ENCODE measurements at places on chromosomes 11 and 22. TPM values are rescaled to one million over a fixed set of nuclear protein-coding genes. Genes with fewer than 3 reads are reported as not detected.
A peak's percentile ranks its signal among the peaks of the same experiment; 100 is the strongest.

TEAD1 gene
- 77.9 TPM for total RNA-seq

RIMBP3B gene
- not detected for total RNA-seq

CRYBB2 gene
- total RNA-seq, result not detected

DNA sequence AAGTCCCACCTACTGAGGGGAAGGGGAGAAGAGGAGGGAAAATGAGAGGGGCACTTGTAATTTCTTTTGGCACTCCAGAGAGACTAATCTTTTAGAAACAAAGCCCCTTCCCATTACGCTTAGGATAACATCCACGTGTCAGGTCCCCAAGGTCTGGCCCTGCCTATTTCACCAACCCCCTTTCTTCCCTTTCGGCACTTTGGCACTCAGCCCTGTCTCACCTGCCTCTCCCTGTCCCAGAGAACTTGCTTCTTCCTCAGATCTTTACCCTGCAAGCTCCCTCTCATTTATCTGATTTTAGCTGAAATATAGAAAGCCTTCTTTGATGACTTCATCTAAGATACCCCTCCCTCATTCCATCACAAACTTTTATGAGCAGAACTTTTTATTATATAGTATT lies 55.5 kb downstream of the RASSF10 start:
- no peaks in the 10 kb centered on the region for H3K36me3 ChIP-seq
- no peaks in the 10 kb centered on the region for H3K27me3 ChIP-seq
- H3K27ac ChIP-seq, result no peak overlapping the region
- no peak overlapping the region for H3K4me3 ChIP-seq
- DNase-seq, result no peak

DNA sequence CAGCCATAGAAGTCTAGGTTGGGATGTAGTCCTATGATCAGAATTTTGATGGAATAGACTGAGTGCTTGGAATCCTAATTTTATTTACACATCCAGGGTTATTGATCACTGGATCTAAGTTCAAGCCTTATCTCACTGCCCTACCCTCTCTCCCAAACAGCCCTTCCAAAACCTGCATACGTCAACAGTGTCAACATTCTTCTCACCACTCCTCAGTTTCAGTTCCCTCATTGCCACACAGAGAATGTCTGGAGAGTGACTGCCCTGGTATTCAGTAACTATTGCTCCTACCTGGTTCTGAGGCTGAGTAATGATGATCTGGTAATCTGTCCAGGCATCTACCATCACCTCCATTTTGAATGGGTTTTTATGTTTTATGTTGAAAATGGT lies 60.0 kb downstream of the GLYATL1 start:
- H3K4me1 ChIP-seq, result peaks cover 7% of the 10 kb centered on the region
- no peaks in the 10 kb centered on the region for H3K36me3 ChIP-seq
- H3K27me3 ChIP-seq, result no peaks in the 10 kb centered on the region
- no peak overlapping the region for H3K27ac ChIP-seq

DNA sequence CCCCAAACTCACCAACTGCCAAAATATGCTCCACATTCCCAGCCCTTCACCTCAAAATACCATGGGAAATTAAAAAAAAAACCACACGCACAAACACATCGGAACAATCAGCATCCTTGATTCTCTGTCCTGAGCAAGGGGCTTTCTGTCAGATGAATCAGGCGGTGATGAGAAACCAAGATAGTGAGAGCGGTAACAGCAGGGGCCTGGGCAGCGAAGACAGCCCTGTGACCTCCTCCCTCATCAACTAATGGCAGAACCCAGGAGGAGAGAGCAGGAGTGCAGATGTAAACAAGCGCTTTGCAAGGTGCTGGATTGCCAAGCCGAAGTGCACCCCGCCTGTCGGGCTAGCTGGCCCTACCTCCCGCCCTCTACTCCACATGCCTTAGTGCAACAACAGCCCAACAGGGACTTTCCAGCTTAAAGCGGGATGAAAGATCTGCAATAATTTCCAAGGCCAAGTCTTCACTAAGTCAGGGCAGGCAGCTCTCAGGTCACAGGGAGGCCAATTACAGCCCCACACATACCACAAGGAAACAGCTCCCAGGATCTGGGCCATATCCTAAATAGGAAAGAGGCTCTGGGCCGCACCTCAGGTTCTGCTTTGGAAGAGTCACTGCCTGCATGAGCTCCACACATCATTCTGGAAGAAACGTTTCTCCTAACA lies 72.2 kb upstream of the BID start:
- H3K27me3 ChIP-seq, result no peaks in the 10 kb centered on the region
- peak; percentile 78 for DNase-seq
- peaks cover under 1% of the 10 kb centered on the region for H3K36me3 ChIP-seq
- H3K4me1 ChIP-seq, result peaks cover 36% of the 10 kb centered on the region
- H3K4me3 ChIP-seq, result no peak overlapping the region

- DNase-seq, result peak; percentile 46
- no peak overlapping the region for H3K4me3 ChIP-seq
- H3K27ac ChIP-seq, result no peak overlapping the region
Observed at GRCh38 chr11:40241524-40242051, 1217.9 kb downstream of the LRRC4C start.

GRCh38 chr11:20060181-20060580 lies 100.1 kb downstream of the DBX1 start:
- peaks cover 10% of the 10 kb centered on the region for H3K36me3 ChIP-seq
- no peaks in the 10 kb centered on the region for H3K4me1 ChIP-seq
- H3K27ac ChIP-seq, result no peak overlapping the region
- no peak for DNase-seq
- no peak overlapping the region for H3K4me3 ChIP-seq

- no peaks in the 10 kb centered on the region for H3K36me3 ChIP-seq
- no peaks in the 10 kb centered on the region for H3K27me3 ChIP-seq
- peak overlapping the region; percentile 73 for H3K27ac ChIP-seq
Observed at GRCh38 chr22:37284126-37284804, 2.0 kb downstream of the CYTH4 start.

DNA sequence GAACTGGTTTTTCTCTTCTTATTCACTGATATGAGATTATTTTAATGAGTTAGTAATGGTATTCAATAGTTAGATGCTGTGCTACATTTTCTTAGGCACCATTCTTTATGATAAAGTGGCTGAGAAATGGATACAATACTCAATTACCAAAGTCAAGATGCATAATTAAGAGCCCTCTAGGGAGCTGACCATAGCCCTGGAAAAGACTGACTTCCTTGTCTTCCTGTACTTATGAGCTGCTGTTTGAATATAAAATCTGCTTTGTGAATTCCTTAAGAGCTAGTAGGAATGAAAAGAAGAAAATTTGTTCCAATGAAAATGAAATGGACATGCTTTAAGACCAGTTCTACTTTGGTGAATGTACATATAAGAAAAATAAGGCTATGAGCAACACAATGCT lies 452.3 kb downstream of the KCNA4 start:
- no peaks in the 10 kb centered on the region for H3K36me3 ChIP-seq
- no peaks in the 10 kb centered on the region for H3K27me3 ChIP-seq
- no peak overlapping the region for H3K4me3 ChIP-seq
- no peak for DNase-seq
- no peak overlapping the region for H3K27ac ChIP-seq
- no peaks in the 10 kb centered on the region for H3K4me1 ChIP-seq

DNA sequence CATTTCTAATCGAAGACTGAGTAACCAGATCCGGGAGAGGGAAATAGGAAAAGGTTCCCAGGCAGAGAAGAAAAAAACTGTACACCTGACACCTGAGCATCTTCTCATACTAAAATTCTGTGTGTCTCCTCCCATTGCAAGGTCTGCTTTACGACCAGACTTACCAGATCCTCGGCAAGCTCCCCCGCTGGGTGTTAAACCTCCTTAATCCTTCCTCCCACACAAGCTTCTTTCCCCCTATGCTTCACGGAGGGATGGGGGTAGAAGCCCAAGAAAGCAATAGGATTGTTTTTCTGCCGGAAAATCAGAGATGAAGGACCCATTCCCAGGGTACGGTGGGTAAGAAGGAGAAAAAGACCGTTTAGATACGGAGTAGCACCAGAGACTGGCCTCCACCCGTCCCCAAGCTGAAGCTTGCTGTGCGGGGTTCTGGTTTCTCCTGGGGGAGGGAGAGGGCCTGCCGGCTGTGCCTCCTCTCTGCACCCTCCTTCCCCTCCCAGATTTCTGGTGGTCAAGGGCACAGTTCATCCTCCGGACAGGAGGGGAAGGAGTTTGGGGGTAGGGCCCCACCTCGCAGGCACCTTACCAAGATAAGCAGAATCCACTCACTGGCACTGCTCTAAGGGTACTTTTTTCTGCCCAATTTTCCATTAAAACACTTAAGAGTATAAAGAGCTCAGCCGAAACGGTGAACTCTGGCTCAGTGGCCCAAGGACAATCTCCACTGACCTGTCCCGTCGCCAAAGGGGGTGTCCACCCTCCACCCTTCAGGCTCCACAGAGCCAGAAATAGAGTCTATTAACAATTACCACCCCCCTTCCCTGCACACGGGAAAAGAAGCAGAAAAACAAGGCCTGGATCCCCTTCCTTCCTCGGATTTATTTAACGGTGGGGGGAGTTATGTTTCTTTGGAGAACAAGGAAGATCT lies 1.2 kb downstream of the TOB2 start:
- H3K4me1 ChIP-seq, result peaks cover 49% of the 10 kb centered on the region
- peak overlapping the region; percentile 100 for H3K27ac ChIP-seq
- H3K4me3 ChIP-seq, result peak overlapping the region; percentile 100
- no peaks in the 10 kb centered on the region for H3K27me3 ChIP-seq

DNA sequence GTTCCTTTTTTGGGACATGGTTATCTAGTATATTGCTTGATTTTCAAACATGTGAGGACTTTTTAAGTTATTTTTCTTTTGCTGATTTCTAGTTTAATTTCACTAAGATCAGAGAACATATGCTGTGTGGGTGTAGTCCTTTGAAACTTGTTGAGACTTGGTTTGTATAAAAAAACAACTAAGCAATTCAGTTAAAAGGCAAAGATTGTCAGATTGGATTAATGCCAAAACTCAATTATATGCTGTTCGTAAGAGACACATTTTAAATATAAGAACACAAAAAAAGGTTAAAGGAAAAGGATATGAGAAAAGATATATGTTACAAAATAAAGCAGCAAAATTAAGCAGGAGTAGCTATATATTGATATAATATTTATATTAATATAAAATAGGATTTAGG lies 17.8 kb upstream of the RRM1 start:
- H3K27me3 ChIP-seq, result no peaks in the 10 kb centered on the region
- H3K4me1 ChIP-seq, result peaks cover 6% of the 10 kb centered on the region
- no peak overlapping the region for H3K27ac ChIP-seq
- DNase-seq, result no peak

Data from stomach (tissue), 19 donors.